ENCODE measurements at places on chromosomes 16 and 17. TPM values are rescaled to one million over a fixed set of nuclear protein-coding genes. Genes with fewer than 3 reads are reported as not detected.

DNA sequence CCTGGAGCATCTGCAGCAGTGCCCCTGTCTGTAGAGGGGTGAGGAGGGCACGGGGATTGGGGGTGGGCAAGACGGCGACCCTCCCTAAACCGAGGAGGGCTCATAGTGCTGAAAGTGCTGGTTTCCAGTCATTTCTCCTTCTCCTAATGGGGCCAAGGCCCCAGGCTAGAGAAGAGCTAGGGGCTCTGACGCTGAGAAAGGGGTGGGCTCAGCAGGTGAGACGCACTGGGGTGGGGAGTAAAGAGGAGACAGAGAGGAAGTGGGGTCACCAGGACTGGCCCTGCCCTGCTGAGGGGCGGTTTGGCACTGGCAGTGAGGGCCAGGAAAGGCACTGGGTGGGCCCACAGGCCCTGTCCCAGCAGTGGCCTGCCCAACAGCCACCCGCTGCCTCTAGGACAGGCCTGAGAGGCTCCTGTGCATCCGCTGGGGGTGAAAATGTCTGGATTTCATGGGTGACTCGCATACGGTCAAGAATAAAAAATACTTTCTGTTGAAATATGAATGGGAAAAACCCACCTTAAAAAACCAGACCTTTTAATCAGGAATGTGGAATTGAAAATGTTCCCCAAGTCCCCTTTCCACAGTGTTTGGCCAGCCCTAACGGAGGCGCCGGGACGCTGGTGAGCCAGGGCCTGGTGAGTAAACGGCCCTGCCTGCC, 122.4 kb upstream of the SMURF2 start:
- no peak for DNase-seq

- DNase-seq = no peak
Observed at GRCh38 chr16:85652431-85653221, 36.1 kb downstream of the GINS2 start.

DNA sequence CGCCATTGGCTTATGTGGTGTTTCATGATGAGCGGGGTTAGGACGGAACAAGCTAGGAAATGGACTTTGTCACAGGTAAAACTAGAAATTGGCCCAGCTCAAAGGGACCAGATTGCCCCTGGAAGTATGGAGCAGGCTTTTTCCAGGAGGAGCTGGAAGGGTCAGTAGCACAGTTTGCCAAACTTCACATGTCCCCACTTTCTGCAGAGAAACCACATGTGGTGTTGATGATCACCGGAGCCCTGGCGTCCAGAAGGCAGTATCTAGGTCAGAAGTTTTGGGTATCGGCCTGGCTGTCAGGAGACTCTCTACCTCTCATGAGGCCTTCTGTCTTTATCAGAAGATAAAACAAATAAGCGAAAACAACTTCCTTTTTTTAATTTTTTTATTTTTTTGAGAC, 248.5 kb downstream of the SOX9 start:
- no peak for DNase-seq

The SDR42E2 gene
- polyA plus RNA-seq = 0.11 TPM
